ENCODE measurements at places on chromosomes 2 and 18.

DNA sequence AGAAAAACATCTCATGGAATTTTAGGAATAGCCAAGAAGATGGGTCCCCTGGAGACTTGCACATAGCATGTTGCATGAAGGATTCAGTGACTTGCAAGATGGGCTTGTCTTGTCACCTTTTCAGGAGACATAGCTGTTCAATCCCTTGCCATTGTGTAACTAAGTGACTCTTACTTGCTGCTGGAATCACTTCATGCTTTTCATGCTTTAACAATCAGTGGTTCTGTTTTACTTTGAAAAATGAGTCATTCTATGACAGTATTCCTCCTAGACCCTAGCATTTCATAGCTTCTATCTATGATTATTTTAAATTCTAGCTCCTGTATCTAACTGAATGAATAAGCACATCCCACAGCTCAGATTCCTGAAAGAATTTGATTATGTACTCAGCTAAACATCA, 2.8 kb downstream of the KYNU start:
- peak; percentile 32 for DNase-seq

- no peak for DNase-seq
Measured at GRCh38 chr2:16186661-16187481, 246.5 kb downstream of the MYCN start.

DNA sequence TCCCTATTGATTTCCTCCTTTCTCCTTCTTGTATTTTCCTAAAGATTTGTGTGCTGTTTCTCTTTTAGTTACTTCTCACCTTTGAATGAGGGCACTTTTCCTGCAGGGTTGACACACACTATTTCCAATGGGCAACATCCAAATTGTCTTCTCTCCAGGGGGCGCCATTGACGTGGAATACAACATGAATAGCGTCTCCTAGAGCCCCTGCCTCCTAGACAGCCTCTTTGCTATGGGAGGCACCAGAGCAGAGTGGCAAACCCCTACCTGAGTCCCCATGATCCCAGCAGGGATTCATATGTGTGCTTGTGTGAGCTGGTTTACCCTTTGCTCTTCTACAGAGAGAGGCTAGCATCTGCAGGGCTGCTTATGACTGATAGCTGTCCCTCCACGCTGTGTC, 61.3 kb upstream of the ITSN2 start:
- peak; percentile 60 for DNase-seq

GRCh38 chr2:45380131-45380836, 230.8 kb downstream of the SRBD1 start:
- peak; percentile 71 for DNase-seq

- DNase-seq, result peak; percentile 50
Measured at GRCh38 chr2:241561832-241562231, 3.3 kb downstream of the BOK start.

DNA sequence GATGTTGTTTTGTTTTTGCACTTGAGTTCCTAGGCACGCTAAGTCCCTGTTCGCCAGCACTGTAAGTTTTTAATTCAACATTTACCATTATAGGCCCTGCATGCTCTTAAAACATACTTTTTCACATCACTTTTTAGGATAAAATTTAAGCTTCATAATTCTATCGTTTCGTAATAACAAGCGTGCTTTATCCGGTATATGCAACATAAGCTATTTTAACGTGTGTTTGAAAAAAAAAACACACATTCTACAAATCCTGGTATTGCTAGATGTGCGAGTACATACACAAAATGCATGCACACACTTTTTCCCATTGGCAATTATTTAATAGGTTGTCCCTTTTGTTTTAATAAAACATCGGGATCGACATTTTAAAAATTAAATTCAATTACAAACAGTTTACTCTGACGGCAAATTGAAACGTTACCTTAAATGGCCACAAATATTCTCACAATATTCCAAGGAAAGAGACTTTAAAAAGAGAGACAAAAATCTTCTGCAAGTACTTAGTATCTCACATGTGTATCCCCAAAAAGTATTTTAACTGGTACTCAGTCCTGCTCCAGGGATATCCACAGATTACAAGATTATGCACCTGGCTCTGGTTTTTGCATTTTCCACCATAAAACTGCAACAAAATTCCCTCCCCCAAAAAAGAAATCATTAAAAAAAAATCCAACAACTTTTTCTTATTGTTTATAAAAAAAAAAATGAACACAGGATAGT, 1.0 kb upstream of the TCF4 start:
- DNase-seq, result peak; percentile 1

DNA sequence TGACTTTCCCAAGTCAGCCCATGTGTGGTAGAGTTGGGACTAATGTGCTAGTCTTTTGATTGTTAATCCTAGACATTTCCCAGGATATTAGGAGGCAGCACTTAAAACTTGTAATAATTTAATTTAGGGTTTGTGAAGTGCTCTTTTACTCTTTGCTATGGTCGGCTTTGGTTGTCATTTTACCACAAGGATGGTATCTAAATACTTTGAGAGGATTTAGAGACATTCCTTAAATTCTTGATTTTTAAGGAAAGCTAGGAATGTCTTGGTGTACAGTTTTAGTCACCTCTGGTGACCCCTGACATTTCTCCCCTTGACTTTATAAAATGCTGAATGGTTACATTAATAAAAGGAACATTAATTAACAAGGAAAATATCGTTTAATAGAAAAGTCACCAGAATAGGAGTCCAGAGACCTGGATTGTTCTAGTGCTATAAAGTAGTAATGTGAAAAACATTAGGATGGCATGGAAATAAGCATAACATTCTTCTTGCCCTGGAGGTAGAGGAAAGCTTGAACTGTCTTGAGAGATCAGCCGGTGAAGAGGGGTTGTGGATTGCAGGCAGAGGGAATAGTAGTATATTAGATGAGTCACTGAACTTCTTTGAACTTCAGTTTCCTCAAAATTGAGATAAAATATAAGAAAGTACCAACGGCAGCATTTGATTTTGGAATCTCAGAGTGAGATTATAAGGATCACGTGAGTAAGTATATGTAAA, 209.2 kb downstream of the MCFD2 start:
- DNase-seq, result peak; percentile 46

DNA sequence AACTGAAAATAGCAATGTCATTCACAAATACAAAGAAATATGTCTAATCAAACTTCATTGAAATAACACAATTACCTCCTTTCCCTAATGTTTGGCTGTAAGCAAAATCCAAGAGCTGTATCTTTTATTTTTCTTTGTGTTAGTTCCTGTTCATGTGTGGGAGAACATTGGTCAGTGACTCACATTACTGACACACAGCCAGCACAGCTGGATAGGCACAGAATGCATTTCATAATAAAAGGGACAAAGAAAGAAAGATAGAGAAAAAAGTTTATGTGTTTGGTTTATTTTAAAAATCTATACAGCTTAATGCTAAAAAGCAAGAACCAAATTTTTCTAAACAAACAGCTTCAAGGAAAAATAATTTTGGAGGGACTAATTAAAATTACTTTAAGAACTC, 185.6 kb upstream of the COL3A1 start:
- DNase-seq, result peak; percentile 75

- no peak for DNase-seq
Measured at GRCh38 chr18:68956650-68957049, 158.8 kb downstream of the CCDC102B start.

Data from A172 (cell line).